ENCODE measurements at places on chromosomes 7 and 10.

DNA sequence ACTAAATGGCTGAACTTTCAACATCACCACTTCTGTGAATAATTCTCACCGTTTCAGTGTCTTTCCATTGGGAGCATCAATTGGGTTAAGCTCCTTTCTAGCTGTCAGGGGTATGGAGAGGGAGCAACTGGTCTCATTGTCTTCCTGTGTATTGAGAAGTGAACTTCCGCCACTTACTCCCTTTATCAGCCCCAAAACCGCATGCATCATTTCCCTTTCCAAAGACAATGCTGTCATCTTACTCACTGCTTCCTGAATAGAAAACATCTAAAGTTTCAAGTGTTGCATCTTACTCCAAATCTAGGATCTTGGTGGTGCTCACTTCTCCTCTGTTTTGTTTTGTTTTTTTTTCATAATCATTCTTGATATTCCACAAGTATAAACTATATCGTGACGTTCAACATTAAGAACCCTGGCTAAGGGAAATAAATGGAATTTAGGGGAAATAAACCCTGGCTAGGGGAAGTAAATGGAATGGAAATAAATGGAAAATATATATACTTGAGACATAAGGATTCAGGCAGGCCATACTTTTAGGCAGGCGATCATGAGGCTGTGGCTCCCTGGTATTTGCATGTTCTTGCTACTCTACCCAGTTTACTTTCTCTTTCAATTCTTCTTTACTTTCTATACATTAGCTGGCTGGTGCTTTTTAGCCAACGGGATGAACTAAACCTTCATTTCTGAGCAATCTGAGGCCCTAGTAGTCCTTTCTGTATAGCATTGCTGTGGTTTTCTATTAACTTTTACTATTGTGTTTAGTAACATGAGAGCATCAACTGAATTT lies 371.9 kb downstream of the BMPER start:
- DNase-seq: no peak

GRCh38 chr7:68246189-68246633 lies 1249.6 kb downstream of the TYW1 start:
- no peak for DNase-seq

DNA sequence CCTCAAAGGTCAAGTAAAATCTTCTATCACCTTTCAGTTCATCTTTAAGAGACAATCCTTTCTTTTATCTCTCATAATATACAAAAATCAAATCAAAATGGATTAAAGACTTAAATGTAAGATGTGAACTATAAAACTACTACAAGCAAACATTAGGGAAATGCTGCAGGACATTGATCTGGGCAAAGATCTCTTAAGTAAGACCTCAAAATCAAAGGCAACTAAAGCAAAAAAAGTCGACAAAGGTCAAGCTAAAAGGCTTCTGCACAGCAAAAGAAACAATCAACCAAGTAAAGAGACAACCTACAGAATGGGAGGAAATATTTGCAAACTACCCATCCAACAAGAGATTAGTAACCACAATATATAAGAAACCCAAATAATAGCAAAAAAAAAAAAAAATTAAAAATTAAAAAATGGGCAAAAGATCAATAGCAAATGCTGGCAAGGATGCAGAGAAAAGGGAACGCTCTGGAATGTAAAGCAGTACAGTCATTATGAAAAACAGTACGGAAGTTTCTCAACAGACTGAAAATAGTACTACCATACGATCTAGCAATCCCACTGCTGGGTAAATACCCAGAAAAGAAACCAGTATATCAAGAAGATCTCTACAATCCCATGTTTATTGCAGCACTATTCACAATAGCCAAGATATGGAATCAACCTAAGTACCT lies 41.7 kb downstream of the TNPO3 start:
- no peak for DNase-seq

DNA sequence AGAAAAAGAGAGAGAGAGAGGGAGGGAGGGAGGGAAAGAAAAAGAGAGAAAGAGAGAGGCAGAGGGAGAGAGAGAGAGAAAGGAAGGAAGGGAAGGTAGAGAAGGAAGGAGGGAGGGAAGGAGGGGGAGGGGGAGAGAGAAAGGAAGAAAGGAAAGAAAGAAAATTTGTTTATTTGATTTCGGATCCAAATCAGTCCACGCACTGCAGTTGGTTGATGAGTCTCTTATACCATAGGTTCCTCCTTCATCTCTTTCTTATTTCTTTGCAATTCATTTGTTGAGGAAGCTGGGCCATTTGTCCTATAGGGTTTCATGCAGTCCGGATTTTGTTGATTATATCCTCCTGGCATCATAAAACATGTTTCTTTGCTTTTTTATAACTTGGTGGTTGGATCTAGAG lies 34.4 kb downstream of the AIFM2 start:
- DNase-seq: no peak

GRCh38 chr7:17600340-17600752 lies 301.9 kb downstream of the AHR start:
- DNase-seq: no peak

DNA sequence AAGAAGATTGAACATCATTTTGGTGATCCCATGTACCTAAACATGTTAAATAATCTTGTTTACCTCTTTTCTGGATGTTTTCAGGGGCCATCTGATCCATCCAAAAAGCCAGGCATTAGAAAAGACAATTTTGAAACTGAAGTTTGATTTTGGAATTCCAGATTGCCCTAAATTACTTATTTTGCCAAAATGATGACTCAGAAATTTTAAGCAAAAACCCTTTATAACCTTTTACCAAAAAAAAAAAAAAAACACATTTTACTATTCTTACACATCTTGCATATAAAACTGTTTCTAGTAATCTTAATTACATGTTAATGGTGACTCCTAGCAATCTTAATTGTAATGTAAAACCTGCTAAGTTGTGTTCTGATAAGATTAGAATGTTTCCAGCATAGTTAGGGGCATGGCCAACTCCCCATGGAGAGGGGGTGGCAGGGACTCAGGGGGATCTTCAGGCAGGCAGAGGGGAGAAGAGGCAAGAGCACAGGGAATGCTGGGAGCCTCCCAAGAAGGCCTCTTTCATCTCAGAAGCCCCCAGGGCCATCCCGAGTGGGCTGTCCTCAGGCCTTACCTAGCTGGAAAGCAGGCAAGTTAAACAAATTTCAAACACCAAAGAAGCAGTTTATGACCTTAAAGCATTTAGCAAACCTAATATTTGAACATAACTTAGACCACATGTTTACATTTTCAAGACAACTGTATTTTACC lies 25.8 kb upstream of the AKR1C3 start:
- no peak for DNase-seq

GRCh38 chr10:93059975-93060886 lies at the start of gene CYP26C1:
Gene CYP26C1 (plus strand): TSS chr10:93060798. CDS start chr10:93061264, 466 bp downstream.
- DNase-seq: no peak

DNA sequence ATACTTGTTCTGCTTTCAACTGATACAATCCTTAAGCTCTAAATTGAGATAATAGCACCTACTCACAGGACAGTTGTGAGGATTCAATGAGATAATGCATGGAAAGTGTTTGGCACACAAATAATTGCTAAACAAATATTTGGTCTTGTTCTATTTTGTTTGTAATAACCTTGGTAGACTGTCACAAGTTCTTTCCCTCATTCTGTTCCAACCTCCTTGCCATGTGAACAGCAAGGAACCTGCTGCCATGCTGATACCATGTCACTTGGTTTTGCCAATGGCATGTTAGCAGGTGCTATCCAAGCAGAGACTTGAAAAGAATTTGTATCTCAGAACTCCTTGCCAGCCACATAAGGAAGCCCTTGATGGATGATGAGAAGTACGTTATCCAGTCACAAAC lies 24.8 kb upstream of the TECTB start:
- DNase-seq: no peak

- no peak for DNase-seq
Measured at GRCh38 chr10:132859084-132859855, 73.3 kb upstream of the NKX6-2 start.

GRCh38 chr10:11949152-11949551 lies 93.5 kb downstream of the UPF2 start:
- DNase-seq: no peak

- no peak for DNase-seq
Measured at GRCh38 chr10:120253131-120253530, 203.9 kb upstream of the PLPP4 start.

All from stimulated activated CD4-positive, alpha-beta T cell treated with anti-CD3 and anti-CD28 coated beads, Interleukin-12 subunit alpha, Interleukin-12 subunit beta, amount 100 ng/mL, for 24 hours (primary cell).